ENCODE measurements at places on chromosomes 3 and 15.

DNA sequence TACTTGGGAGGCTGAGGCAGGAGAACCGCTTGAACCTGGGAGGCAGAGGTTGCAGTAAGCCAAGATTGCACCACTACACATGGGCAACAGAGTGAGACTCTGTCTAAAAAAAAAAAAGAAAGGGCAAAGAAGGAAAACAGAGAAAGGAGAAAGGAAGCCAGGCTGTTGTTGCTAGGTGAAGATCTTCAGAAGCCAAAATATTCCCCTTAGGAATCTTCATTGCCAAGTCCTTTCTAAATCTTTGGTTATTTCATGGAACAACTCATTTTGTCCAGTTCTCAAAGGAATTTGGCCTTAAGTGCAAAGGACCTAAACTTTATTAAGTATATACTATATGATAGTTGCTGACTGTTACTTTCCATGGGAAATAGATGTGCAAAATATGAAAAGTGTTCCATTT is 59.2 kb upstream of the OSBPL11 start:
- no peak for DNase-seq

- no peak for DNase-seq
Measured at GRCh38 chr15:40058476-40059140, 19.6 kb upstream of the SRP14 start.

- no peak for DNase-seq
Measured at GRCh38 chr3:182597621-182598041, 195.7 kb upstream of the ATP11B start.

DNA sequence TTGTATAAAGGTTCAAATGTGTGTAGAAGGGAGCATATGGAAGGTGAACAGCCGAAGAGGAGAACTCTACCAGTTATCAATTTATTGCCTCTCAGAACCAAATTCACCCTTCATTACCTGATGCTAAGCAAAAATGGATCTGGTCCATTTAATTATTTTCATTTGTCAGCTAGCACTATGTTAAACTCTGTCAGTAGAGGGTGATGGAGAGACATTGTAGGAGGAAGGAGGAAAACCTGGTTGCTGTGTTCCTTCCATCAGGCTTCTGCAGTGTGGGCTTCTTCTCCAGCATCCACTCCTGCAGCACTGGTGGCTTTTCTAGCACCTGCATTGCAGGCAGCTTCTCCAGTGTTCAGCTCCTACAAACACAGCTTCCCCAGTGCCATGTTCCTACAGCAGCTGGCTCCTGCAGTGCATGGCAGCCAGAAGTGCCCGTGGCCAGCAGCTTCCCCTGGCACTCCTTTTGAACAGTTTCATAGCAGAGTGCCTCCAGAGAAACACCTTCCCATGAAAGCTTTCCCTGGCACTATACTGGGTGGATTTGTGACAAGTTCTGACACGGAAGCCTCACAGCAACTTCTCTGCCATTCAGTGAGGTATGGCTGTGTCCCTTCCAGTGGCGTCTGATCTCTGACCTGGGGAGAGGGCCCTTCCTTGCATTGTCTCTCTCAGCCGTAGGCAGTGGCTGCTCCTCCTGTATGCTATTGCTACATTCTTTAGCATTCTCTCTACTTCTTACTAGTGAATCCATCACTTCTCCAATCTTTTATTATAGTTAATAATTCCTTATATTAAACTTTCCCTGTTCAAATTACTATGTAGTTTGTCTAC is 14.6 kb upstream of the IL17RD start:
- no peak for DNase-seq

DNA sequence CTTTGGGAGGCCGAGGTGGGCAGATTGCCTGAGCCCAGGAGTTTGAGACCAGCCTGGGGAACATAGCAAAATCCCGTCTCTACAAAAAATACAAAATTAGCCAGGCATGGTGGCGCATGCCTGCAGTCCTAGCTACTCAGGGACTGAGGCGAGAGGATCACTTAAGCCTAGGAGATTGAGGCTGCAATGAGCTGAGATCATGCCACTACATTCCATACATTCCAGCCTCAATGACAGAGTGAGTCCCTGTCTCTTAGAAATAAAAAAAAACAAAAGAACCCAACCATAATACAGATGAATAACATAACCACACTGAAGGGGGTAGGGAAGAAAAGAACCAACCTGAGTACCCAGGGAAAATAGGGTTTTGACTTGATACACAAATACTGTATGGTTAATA is 19.7 kb upstream of the CGNL1 start:
- no peak for DNase-seq

DNA sequence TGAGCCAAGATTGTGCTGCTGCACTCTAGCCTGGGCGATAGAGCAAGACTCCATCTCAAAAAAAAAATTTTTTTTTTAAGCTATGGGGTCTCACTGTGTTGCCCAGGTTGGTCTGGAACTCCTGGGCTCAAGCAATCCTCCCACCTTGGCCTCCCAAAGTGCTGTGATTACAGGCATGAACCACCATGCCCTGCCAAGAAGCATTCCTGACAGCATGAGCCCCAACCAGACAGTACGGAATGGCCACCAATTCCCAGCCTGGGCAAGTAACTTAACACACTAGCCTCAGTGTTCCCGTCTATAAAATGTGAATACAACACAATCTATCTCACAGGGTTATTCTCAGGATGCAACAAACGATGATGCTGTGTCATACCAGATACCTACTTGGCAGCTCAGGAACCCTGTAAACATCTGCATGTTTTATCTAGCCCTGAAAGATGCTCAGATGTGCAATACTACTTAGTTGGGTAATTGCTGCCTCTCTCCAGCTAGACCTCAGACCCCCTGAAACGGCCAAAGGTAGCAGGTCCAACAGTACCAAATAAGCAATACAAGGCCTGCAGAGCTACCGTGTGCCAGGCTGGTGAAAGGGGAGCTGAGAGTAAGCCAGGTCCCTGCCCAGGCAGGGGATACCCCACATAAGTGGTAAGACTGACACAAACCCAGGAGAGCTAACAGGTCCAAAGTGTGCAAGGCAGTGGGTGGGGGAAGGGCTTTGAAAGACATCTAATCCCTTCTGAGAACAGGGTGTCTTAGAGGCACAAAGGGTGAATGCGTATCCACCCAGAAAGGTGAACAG is 1.9 kb downstream of the TKT start:
- DNase-seq, result no peak

GRCh38 chr3:100360757-100361496 is 26.4 kb downstream of the NIT2 start:
- no peak for DNase-seq

GRCh38 chr15:75648156-75649000 is 666 bp downstream of the SNX33 start:
- peak; percentile 65 for DNase-seq

GRCh38 chr15:53644660-53645059 is 114.8 kb downstream of the WDR72 start:
- DNase-seq, result no peak

DNA sequence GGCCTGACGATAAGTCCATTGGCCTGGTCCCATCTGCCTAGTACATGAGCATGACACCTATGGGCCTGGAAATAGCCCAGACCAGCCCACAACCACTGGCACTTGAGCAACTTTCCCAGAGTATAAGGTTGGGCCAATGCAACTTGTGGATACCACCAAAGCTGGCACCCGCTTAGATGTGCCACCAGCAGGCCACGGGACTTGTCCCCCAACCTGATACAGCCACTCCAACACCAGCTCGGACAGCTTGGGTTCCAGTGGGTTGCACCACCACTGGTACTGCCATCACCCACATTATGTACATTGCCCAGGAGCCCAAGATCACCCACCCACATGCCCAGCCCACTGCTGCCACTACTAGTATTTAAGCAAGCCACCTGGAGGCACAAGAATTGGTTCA is 381.2 kb downstream of the GBE1 start:
- no peak for DNase-seq

GRCh38 chr3:45215466-45215865 is 10.6 kb downstream of the TMEM158 start:
- DNase-seq, result no peak

- DNase-seq, result no peak
Measured at GRCh38 chr3:183560607-183561006, 5.1 kb upstream of the KLHL6 start.

DNA sequence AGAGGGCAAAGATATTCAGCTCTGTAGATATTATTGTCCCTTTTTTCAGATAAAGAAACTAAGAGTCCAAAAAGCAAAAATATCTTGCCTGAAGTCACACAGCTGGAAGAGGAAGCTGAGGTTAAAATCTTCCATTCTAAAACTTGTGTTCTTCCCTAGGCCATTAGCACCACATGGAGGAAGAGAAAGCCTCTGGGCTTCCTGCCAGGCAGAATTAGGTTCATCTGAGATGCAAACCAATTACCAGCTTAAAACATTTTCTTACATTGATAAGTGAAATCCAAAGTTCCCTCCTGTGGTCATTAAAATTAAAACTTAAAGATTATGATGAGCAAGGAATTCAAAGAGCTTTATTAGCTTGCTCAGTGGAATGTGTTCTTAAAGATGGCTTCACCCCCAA is 235.3 kb upstream of the SETMAR start:
- no peak for DNase-seq

DNA sequence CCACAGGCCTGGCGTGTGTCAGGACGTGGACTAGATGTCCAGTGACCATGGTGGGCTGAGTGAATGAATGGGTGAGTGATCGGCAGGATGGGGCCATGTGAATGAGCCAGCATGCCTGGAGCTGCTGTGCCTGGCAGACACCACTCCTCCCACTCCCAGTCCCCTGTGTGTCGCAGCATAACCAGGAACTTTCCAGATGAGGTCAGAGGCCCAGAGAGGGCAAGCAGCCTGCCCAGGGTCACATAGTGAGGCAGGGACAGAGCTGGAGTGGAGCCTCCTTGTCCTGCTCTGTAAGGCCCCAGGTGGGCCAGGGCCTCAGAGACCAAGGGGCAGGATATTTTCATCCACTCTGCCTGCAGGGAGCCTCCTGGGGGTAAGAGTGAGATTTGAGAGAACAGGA is 6.4 kb downstream of the IQSEC1 start:
- no peak for DNase-seq

DNA sequence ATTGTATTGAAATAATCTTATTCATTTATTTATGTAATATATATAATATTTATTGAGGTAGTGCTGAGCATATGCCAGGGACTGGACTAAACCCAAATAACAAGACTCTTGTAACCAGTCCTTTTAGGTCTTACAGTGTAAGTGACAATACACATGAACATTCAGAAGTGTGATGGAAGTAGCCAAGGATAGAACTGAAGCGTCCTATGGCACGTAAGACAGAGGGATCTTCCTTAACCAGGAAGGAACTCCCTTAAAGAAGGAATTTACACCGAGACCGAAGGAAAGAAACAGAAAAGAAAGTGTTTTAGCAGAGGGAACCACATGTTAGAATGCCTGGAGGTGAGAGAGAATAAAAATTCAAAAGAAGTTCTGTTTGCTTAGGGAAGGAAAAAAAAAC is 23.6 kb upstream of the CLDN1 start:
- DNase-seq, result no peak

GRCh38 chr3:58237238-58237940 is at the start of gene ABHD6:
TSS of gene ABHD6 (plus strand) at chr3:58237792. CDS start at chr3:58256587, 18,795 bp downstream.
- peak; percentile 90 for DNase-seq

GRCh38 chr3:138394156-138394555 is 40.3 kb upstream of the ESYT3 start:
- no peak for DNase-seq

- no peak for DNase-seq
Measured at GRCh38 chr15:53829471-53829870, 70.0 kb upstream of the WDR72 start.

DNA sequence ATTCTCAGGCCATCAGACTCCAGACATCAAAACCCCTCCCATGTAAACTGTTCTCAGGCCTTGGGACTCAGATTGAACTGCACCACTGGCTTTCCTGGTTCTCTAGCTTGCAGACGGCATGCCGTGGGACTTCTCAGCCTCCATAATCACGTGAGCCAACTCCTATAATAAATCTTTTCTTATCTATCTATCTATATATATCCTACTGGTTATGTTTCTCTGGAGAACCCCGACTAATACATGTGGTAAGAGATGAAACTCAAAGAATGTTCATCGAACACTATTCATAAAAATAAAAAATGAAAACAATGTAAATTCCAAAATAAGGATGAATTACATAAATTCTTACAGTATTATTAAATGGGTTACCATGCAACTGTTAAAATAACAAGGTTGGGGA is 84.5 kb upstream of the NTRK3 start:
- no peak for DNase-seq

- DNase-seq, result no peak
Measured at GRCh38 chr3:18648159-18648558, 223.0 kb upstream of the SATB1 start.

DNA sequence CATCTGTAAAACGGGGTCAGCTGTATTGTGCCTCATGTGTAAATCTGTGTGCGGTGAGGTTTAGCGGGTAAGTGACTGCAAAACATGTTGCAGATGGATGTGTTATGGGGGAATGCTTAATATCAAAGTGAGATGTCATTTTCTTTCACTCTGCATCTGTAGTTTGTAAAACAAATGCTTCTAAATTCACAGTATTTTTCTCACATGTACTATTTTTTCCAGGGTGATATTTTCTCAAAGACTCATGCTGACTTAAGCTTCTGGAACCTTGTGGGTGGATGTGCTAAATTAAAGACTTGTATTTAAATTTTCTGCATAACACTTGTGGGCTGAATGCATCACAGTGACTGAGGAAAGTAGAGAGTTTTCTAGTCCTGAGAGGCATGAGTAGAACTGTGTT is 115.2 kb upstream of the TP63 start:
- DNase-seq, result no peak

DNA sequence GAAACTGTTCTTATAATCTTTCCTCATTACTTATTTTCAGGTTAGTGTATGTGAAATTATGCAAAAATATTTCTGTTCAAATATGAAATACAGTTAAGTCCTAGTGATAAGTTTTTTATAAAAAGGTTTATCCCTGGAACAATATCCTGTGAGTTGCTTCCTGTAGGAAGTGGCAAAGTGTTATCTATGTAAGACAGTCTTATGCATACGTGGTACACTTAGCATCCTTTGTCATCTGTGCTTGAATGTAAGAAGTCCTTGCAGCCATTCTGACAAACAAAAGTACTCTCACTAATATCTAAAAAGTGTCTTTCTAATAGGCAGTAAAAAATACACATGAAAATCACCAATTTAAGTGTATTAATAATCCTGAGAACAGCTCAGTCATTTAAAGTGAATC is 372.5 kb upstream of the BCHE start:
- no peak for DNase-seq

- no peak for DNase-seq
Measured at GRCh38 chr15:70906842-70907241, 14.2 kb downstream of the LRRC49 start.

GRCh38 chr3:135034891-135035440 is 239.9 kb downstream of the EPHB1 start:
- DNase-seq, result no peak

DNA sequence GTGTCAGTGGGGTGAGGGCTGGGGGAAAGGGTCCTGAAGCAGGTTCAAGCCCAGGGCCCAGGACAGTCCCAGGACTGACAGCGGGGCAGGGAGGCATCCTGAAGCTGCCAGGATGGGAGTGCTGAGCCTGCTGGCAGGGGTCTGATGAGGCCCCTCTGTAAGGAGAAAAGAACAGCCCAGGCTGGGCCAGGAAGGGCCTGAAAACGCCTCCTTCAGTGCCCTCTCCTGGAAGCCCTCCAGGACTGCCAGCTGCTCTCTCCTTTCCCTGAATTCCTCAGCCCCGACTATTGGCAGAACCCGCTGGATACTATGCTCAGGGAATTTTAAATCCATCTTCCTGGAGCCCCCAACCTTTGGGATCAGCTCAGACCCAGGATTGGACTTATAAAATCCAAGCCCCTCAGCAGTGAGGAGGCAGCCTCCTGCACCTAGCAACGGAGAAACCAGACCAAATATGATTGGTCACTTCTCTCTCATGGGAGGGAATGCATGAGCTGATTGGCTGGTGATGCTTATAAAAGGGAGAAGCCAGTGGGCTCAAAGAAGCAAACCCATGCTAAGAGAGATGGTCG is 203.5 kb upstream of the LINGO1 start:
- DNase-seq, result peak; percentile 34

GRCh38 chr15:69691307-69692015 is 238.8 kb downstream of the RPLP1 start:
- no peak for DNase-seq
